Stimulated activated CD8-positive, alpha-beta memory T cell treated with anti-CD3 and anti-CD28 coated beads, Interleukin-15, amount 100 ng/mL, for 1 hour (primary cell): ENCODE measurements at places on chromosomes 16 and 17.
A peak's percentile ranks its signal among the peaks of the same experiment; 100 is the strongest.

DNA sequence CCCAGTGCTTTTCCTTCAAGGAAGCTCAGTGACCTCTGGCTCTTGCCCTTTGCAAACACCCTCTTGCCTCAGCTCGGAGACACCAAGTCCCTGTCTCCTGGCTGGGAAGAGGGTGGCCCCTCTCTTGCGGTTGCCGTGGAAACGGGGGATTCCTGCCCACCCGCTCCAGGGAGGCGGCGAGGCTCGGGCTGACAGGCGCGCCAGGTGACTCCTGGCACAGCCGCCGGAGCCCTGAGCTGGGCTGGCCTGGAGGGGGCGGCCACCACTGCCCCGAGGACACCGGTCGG, 71.4 kb downstream of the ABR start:
- no peak for DNase-seq

DNA sequence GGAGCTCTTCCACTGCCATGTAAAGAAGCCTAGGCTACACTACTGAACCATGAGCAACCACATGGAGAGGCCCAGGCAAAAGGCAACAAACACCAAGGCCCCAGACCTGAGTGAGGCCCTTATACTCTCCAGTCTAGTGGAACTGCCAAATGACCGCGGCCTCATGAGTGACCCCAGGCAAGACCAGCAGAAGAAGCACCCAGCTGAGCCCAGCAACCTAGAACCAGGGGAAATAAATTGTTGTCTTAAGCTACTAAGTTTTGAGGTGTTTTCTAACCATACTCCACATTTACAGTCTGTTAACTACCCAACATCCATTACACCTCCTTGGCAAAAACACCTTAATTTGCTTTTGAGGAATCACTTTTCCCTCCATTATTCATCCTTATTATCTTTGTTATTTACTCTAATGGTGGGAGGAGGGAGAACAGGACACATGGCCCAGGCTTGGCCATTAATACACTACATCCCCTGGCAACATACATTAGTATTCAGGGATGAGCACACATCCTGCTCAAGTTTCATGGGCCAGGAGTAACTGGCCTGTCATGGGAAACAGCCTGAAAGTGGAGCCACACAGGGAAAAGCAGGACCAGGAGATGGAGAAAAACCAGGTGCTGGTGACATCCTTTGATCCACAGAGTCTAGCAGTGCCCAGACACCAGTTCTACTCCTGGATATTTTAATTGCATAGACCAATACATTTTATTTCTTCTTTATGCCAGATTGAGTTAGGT, 26.2 kb downstream of the SLC39A11 start:
- DNase-seq: no peak

DNA sequence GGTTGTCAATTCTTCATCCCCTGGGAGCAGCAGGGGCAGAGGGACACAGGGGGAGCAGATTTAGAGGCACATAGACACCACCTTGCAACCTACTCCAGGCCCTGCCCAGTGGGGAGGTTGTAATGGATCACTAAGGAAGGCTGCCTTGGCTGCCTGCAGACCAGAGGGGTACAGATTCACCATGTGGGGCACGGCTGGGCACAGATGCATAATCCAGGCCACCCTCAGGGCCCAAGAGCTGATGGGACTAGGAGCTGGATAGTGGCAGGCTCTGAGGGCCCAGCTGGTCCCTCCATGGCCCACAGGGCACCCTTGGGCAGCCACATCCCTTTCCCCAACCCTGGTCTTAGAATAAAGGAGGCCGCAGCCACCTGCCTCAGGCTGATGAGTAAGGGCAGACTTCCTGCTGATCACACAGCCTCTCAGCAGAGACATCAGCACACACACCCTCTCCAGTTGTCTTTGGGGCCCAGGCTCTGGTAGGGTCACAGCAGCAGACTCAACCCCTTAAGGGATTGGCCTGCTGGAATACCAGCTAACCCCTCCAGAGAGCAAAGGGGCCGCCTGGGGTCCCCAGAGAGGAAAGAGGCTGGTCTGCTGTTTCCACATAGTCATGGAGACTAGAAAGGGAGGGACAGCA, 224.9 kb downstream of the GSG1L start:
- DNase-seq: no peak

- DNase-seq: no peak
These were observed 12.8 kb upstream of the RAB11FIP4 start for GRCh38 chr17:31378638-31379037.

GRCh38 chr17:31823014-31823413, 36.0 kb downstream of the COPRS start:
- DNase-seq: no peak

DNA sequence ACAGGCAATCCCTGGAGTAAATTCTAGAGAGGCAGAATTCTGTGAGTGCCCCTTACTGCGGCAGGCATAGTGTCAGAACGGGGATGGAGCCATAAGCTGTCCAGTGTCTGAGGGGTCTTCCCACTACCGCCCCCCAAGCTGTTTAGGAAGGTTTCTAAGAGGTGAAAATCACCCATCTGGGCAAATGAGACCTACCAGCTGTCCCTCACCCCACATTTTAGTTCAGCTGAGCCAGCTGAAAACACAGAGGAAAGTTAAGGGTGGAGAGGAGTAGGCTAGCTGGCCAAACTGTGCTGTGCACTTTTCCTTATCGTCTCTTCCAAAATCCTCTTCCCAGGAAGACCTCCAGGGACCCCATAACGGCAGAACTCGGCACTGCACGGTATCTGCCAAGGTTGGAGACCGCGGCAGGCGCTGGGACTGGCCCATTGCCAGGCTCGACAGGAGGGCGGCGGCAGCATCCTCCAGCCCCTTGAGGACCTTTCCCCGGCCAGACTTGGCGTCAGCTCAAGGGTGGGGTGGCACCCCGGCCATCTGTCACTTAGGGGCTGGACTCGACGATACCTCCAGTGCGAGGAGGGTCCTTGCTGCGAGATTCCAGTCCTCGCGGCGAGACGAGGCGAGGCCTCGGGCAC, 955 bp downstream of the ACLY start:
- peak; percentile 1 for DNase-seq

DNA sequence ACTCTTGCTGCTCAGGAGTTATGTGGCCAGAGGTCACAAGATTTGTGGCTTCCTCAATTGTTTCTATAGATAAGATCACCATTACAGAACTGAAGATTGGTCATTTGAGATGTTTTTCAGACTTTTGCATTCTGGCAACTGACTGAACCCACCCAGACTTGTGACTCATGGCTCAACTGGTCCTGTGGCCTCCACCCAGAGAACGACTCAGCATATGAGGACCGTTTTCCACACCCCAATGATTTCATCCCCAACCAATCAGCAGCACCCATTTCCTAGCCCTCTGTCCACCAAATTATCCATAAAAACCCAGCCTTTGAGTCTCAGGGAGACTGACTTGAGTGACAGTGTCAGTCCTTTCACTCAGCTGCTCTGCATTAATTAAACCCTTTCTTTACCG, 143.2 kb upstream of the ASIC2 start:
- no peak for DNase-seq

- no peak for DNase-seq
These were observed 5.0 kb upstream of the PRSS54 start for GRCh38 chr16:58299757-58300349.

DNA sequence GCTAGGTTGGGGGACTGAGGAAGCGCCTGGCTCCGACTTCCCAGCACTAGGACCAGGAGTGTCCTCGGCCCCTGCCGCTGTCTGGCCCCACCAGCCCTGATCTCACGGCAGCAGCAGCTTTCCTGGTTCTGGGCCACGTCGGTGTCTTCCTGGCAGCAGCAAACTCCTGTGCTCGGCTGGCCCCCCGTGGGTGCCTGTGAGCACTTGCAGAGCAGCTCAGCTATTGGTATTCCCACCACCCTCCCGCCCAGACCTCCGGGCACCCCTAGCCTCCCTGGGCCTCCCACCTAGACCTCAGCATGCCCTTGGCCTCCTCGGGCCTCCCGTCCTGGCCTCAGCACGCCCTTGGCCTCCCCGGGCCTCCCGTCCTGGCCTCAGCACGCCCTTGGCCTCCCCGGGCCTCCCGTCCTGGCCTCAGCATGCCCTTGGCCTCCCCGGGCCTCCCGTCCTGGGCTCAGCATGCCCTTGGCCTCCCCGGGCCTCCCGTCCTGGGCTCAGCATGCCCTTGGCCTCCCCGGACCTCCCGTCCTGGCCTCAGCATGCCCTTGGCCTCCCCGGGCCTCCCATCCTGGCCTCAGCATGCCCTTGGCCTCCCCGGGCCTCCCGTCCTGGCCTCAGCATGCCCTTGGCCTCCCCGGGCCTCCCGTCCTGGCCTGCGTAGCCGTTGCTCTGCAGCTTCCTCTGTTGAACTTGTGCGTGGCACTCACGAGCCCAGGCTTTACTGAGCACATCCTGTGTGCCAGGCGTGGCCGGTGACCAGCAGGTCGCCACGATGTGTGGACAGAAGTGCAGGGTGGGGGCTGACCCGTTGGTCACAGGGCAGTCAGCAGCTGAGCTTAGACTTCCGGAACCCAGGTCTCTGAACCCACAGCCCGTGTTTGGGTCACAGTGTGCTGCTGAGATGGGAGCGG, 51.8 kb upstream of the ACSF3 start:
- no peak for DNase-seq

DNA sequence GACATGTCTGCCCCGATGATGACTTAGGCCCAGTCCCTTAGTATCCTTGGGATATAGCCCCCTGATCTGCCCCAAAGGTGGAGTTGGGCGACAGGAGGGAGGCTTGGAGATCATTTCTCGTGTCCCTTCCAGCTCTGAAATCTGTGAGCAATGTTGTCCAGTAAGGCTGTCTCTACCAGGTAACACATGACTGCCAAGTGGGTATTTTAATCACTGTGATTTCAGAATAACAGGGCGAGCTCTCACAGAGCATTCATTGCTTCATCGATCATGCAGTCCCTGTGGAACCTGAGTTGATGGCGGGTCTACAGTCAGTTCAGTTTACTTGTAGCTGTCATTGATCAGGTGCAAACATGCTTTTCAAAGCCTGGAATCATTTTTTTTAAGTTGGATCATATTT, 39.2 kb downstream of the KSR1 start:
- no peak for DNase-seq

DNA sequence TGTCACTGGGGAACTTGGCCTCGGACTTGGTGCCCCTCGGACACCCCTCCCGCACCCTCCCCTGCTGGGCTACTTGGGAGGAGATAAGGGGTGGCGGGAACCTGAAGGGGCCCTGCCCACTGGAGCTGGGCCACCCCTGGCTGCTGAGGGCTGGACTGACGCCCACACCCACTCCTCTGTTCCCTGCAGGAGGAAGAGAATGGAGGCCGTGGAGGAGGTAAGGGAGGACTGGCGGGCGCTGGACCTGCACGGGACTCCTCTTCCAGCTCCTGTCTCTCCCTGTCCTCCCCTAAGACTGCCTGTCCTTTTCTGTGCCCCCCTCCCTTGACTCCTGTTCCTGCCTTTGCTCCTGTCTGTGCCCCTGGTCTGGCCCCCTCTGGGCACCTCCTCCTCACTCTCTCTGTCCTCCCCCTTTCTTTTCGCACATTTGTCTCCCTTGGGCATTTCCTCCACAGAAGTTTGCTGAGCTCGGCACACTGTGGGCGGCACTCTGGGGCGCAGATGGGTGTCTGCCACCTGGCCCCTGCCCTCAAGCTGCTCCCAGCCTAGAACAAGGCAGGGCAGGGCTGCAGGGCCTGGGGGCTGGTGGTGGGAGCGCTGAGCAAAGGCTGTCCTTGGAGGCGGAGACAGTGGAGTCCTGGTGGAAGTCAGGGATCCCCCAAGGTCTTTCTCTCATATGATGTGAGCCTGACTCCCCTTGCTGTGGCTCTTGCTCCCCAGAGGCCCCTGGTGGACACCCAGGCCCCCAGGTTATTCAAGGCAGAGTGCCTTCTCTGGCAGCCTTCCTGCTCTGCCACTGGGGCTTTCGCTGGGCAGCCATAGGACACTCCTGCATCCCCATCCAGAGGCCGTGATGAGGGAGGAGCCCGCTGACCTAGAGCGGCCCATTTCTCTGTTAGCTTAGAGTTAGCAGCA, 32.7 kb downstream of the ARHGAP23 start:
- DNase-seq: no peak

GRCh38 chr17:69898601-69899000, 176.4 kb upstream of the KCNJ16 start:
- DNase-seq: no peak

GRCh38 chr17:74579900-74580299, 12.2 kb downstream of the CD300LD start:
- DNase-seq: no peak

DNA sequence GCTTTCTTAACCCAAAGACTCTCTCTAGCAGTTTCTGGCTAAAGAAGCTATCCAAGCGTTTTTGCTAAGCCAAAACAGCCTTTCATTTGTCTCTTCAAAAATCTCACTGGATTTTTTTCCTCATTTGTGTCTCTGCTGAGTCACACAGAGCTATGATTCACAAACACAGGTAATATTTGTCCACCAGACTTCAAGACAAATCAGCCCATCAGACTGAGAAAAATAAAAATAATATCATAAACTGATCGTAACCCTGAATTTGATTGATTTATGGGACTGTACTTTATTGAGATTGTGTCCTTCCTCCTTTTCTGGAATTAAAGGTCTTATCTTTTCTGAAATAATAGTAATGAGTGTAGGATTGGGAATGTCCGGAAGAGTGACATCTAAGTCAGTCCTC, 25.8 kb downstream of the TRIM16 start:
- no peak for DNase-seq

- no peak for DNase-seq
These were observed 49.4 kb upstream of the PVALEF start for GRCh38 chr17:81115749-81116464.

- no peak for DNase-seq
These were observed 10.6 kb downstream of the CALCOCO2 start for GRCh38 chr17:48841395-48841831.

DNA sequence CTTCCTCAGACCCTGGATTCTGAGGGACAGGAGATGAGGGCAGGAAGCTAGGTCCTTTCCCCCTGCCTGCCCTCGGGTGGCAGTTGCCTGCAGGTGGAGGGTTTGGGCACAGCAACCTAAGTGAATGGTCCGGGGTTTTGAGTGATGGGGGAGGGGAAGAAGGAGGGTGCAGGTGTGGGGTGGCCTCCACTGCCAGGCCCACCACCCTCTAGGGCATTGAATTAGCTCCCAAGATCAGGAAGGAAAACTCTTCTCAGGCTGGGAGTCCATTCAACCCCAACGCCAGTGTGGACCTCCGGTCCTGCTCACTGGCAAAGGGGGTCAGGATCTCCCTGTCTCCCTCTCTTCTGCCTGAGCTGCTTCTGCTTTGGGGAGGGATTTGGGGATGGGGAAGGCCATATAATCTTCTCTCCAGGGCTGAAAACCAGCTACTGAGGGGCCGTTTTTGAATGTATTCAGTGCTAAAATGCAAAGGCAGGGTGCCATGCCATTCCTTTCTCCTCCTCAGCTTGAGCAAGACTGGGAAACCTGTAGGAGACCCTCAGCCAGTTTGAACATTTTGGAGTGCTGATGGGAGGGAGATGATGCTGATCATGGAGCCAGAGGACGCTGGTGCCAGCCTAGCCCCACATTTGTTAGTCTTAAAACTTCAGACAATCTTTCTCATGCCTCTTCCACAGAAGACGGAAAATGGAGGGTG, 18.8 kb downstream of the GRB7 start:
- DNase-seq: no peak

GRCh38 chr16:23966597-23967394, 131.0 kb downstream of the PRKCB start:
- DNase-seq: no peak

DNA sequence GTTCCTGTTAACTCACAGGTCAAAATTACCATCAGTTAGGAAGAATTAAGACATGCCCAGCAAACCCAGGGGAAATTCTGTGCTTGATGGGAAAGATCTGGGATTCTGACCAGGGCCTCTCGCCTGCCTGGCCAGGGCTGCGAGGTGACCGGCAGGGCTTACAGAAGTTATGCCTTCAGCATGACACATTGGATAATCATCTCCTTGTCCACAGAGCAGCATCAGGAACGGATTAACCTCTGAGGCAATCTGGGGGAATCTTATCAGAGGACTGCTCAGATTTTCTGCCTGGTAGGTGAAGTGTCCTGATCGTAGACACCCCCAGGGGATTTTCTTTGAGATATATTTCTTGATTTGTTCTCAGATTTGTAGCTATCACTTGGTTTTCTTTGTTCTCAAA, 172.5 kb downstream of the HS3ST3A1 start:
- no peak for DNase-seq
